Liver (tissue), 10 donors: ENCODE measurements at places on chromosomes 2 and 18. TPM values are rescaled to one million over a fixed set of nuclear protein-coding genes. Genes with fewer than 3 reads are reported as not detected.

- H3K4me3 ChIP-seq = no peak overlapping the region
- H3K27me3 ChIP-seq = peaks cover 5% of the 10 kb centered on the region
- no peak for DNase-seq
- H3K27ac ChIP-seq = no peak overlapping the region
Observed at GRCh38 chr2:70756128-70756527, 11.9 kb downstream of the ADD2 start.

GRCh38 chr2:16716024-16716423, 50.4 kb upstream of the CYRIA start:
- H3K27ac ChIP-seq = no peak overlapping the region
- no peaks in the 10 kb centered on the region for H3K27me3 ChIP-seq
- DNase-seq = no peak
- no peak overlapping the region for H3K4me3 ChIP-seq
- H3K36me3 ChIP-seq = no peaks in the 10 kb centered on the region
- H3K4me1 ChIP-seq = peaks cover under 1% of the 10 kb centered on the region

GRCh38 chr18:61957801-61958516, 65.2 kb upstream of the RNF152 start:
- no peaks in the 10 kb centered on the region for H3K4me1 ChIP-seq
- no peak for DNase-seq
- H3K27me3 ChIP-seq = no peaks in the 10 kb centered on the region
- no peak overlapping the region for H3K4me3 ChIP-seq
- H3K27ac ChIP-seq = no peak overlapping the region
- no peaks in the 10 kb centered on the region for H3K36me3 ChIP-seq

DNA sequence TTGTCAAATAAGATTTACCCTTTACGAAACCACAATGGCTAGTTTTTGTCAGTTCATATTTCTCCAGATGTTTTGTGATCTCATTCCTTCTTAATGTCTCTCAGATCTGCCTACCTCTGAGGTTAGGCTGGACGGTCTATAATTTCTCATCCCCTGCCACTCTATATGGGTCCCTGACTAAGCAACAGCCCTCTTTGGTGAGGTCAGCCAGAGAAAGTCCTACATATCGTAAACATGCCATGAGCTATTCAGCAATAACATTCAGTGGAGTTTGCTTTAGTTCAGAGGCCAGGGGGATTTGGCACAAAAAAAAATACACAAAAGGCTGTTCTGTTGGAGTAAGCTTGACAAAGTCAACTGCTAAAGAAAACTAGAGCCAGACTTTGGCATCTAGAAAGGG, 192.1 kb upstream of the NCKAP5 start:
- H3K27me3 ChIP-seq = no peaks in the 10 kb centered on the region
- no peaks in the 10 kb centered on the region for H3K36me3 ChIP-seq
- H3K4me1 ChIP-seq = peaks cover 3% of the 10 kb centered on the region
- no peak overlapping the region for H3K27ac ChIP-seq

DNA sequence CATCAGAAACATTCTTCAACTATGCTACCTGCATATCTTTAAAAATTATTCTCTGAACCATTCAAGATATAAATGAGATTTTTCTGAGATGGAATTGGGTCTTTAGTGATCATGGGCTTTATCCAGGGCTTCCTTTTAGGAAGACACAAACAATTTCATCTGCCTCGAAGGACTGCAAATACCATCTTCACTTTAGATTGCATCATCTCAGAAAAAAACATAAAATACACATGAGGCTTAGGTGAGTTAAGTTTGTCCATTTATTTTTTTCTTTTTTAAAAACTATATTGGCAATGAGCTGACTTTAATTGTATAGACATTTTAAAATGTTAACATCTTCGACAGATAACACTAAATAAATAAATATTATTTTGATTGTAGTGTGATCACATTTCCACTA, 20.1 kb downstream of the TTN start:
- DNase-seq = no peak
- no peak overlapping the region for H3K4me3 ChIP-seq
- H3K36me3 ChIP-seq = no peaks in the 10 kb centered on the region

ZNF532 gene
- 1.6 TPM for polyA plus RNA-seq

KCNK3 gene
- 0.78 TPM for polyA plus RNA-seq

LPIN1 gene
- 12.3 TPM for polyA plus RNA-seq
